ENCODE measurements at places on chromosomes 1 and 21.

- no peak for DNase-seq
Measured at GRCh38 chr1:4310396-4310923, 343.9 kb upstream of the AJAP1 start.

DNA sequence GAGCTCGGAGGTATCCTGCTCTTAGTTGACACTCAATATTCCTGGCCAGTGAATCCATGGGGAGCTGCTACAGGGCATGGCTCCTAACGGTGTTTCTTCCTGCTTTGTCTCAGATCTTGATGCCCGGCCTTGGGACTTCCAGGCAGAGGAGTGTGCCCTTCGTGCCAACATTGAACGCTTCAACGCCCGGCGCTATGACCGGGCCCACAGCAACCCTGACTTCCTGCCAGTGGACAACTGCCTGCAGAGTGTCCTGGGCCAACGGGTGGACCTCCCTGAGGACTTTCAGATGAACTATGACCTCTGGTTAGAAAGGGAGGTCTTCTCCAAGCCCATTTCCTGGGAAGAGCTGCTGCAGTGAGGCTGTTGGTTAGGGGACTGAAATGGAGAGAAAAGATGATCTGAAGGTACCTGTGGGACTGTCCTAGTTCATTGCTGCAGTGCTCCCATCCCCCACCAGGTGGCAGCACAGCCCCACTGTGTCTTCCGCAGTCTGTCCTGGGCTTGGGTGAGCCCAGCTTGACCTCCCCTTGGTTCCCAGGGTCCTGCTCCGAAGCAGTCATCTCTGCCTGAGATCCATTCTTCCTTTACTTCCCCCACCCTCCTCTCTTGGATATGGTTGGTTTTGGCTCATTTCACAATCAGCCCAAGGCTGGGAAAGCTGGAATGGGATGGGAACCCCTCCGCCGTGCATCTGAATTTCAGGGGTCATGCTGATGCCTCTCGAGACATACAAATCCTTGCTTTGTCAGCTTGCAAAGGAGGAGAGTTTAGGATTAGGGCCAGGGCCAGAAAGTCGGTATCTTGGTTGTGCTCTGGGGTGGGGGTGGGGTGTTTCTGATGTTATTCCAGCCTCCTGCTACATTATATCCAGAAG is 16.7 kb downstream of the ALX3 start:
- peak; percentile 91 for DNase-seq

DNA sequence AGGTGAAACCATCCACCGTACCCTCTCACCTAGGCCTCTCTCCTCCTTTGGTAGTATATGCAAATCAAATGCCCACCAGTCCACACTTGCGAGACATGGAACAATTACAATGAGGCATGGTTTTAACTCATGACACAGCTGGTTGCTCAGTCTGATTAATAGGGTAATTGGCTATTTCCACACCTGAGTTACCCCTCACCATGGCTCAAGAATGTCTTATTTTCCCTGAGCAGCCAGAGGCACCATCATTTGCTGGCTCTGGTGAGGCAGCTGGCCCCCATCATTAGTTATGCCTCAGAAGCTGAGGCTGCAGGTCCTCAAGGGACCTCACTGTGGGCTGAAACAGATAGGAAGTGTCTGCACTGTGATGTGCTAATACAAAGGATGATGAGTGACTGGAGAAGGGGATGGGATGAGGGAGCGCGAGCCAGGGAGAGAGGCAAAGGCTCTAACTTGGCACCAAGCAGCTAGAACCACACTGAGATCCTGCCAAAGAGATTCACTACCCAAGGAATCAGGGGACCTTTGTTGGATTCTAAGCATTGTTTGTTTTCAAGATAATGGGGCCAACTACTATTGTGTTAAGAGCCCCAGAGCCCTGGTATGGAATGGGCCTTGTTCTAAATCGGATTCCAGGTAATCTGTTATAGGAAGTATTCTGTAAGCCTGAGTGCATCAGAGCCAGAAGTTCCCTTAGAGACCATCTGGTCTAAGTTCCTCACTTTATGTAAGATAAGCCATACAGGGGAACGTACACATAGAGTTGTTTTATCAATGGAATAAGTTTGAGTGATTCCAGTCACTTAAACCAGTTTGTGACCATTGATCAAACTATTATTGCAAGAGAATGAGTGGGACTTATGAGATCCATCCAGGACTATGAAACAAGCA is 80.0 kb upstream of the CNTN2 start:
- no peak for DNase-seq

DNA sequence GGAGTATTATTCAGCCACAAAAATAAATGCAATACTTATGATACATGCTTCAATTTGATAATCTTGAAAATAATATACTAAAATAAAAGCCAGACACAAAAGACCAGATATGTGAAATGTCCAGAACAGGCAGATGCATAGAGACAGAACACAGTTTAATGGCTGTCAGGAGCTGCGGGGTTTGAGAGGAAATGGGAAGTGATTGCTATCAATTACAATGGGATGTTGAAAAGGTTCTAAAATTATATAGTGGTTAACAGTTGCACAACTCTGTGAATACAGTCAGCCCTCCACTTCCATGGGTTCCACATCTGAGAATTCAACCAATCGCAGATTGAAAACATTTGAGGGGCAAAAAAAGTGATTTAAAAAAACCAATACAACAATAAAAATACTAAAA is 54.0 kb downstream of the LTN1 start:
- DNase-seq = no peak

DNA sequence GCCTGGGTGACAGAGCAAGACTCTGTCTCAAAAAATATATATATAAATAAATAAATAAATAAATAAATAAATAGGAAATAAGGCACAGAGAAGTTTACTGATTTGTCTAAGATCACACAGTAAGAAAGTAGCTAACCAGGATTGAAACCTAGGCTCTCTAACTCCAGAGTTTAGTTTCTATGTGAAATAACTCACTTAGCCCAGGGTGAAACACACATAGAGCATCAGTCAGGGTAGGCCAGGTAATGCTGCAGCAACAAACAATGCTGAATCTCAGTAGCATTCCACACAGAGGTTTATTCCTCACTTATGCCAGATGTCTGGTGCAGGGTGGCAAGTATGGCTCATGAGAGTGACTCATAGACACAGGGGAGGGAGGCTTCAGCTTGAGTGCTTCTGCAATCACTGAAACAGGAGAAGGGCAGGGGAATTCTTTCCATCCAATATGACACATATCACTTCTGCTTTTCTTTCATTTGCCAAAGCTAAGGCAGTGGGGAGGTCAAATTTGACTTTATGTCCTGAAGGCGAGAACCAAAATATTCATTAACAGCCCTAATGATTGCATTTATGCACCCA is 37.1 kb upstream of the KANK4 start:
- DNase-seq = peak; percentile 34

- no peak for DNase-seq
Measured at GRCh38 chr1:203173566-203173965, 2.1 kb downstream of the MYBPH start.

DNA sequence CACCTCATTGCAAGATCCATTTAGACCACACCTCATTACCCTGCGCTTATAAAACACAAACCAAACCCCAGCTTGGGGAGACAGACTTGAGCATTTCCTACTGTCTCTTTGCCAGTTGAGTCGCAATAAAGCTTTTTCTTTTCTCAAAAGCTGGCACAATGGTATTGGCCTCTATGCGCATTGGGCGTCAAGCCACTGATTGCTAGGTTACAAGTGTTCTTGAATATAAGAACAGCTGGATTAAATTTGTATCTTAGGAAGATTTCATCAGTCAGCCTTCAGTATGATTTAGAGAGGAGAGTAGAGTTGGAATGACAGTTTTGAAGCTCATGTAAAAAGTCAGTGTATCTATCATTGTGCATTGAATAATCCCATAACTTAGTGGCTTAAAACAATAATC is 84.9 kb upstream of the RAB4A start:
- no peak for DNase-seq

- no peak for DNase-seq
Measured at GRCh38 chr1:91805311-91805801, 80.6 kb downstream of the TGFBR3 start.

GRCh38 chr1:197775282-197776262 is at the start of gene DENND1B:
Gene DENND1B (minus strand): TSS chr1:197775480. CDS start chr1:197775155, 325 bp downstream.
- peak; percentile 72 for DNase-seq

DNA sequence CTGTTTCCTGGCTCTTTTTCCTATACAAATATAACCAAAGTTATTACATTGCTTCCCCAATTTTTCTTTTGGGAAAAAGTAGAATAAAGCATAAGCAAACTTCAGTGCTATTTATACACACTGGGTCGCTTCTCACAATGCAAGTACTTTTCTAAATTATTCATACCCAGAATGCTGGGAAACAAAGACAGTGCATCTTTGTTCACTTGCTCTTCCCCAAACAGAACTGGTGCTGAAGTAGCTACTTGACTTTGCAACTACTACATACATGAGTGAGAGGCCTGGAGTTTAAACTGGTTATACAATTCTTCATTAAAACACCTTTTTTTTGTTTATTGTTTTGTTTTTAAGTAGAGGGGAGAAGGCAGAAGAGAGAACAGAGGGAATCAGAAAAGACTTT is 40.2 kb downstream of the STX6 start:
- no peak for DNase-seq

GRCh38 chr21:33259428-33259827 is 6.7 kb upstream of the IL10RB start:
- DNase-seq = no peak

DNA sequence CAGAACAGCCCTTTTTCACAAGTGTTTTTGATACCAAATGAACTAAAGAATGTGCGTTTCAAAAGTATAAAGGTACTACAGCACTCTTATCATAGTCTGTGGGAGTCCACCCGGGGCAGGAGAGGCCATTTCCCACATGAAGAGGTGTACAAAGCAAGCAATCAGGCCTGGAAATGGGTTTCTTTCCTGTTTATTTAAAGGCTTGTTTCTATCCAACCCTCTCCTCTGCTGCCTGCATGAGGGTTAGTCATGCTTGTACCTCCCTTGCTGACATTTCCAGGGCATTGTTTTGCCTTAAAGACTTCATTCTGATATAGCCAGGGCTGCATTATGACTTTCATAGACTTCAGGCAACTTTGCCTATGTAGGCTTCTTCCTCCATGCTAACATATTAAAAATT is 11.6 kb downstream of the SELP start:
- DNase-seq = no peak

GRCh38 chr1:168836469-168836868 is 107.5 kb upstream of the DPT start:
- DNase-seq = no peak

- DNase-seq = no peak
Measured at GRCh38 chr1:227915564-227916553, 31.9 kb downstream of the WNT9A start.

DNA sequence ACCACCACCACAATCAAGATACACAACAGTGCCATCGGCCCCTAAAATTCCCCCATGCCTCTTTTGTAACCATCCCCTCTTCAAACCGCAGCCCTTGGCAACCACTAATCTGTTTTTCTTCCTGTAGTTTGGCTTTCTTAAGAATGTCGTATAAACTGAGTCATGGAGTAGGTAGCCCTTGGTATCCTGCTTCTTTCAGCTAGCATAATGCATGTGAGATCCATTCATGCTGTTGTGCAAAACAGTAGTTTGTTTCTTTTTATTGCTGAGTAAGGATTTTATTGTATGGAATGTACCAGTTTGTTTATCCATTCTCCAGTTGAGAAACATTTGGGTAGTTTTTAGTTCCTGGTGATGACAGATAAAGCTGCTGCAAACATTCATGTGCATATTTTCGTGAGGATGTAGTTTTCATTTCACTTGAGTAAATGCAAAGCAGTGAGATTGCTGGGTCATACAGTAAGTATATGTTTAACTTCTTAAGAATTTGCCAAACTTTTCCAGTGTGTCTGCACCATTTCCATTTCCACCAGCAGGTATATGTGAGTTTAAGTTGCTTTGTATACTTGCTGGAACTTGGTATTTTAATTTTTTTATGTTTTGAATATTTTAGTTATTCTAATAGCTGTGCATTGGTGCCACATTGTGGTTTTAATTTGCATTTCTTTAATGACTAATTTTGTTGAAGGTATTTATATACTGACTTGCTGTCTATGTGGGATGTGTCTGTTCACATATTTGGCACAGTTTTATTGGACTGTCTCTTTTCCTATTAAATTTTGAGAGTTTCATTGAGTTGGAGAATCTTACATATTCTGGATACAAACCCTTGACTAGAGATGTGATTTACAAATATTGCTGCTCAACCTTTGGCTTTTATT is 148.4 kb upstream of the MAP1LC3C start:
- DNase-seq = no peak

DNA sequence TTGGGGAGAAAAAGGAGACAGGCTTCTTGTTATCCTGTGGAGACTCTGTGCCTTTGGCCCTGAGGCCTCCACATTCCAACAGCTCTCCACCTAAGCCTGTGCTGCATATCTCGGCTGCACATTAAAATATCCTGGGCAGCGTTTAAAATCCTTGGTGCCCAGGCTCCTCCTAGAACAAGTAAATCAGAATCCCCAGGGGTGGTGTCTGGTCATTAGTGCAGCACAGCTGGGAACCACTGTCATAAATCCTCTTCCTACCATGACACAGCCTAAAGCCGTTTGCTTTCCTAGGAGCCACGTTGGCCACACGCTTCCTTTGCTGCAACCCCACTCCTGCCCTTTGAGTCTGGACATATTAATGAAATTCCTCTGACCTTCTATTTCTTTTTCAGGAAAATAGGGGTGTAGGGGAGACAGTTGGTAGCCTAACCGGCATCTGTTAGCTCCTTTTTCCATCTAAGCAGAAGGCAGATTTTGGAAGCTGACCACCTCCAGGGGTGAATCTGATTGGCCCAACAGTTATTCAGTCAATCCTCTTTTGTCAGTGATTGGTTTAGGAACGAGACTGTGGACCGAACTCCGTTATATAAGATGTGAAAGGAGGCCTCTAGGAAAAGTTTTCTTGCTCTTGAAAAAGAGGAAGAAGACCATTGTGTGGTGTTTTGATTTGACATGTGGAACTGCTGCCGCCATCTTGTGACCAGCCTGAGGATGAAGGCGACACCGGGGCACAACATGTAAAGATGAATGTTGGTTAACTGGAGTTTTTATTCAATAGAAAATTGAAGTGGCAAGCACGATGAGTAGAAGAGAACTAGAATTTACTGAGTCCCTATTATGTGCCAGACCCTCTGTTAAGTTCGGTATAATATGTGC is 41.9 kb downstream of the JUN start:
- DNase-seq = no peak

- no peak for DNase-seq
Measured at GRCh38 chr1:240701412-240701811, 89.5 kb upstream of the GREM2 start.

DNA sequence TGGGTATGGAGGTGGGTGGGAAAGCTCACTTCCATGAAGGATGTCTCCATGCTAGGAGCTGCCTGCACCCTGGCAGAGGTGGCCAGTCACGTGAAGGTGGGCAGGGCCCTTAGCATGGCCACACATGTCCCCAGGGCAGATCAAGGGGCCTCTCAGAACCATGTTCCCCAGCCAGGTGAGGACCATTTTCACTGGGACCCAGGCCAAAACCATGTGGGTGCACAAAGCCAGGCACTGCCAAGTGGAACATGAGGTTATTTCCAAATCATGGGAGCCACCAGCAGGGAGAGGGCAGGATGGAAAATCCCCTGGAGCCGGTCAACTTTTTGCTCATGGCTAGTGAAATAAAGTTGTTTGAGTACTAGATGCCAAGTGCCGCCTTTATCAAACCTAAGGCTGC is 9.7 kb downstream of the ZNF692 start:
- no peak for DNase-seq

All from adrenal gland (tissue), 19 donors.